ENCODE measurements at places on chromosomes 5 and 9.

GRCh38 chr5:946720-947625 is 54.3 kb downstream of the TRIP13 start:
- no peak for DNase-seq

- no peak for DNase-seq
These were observed 875.0 kb upstream of the DMAC1 start for GRCh38 chr9:8674536-8674935.

DNA sequence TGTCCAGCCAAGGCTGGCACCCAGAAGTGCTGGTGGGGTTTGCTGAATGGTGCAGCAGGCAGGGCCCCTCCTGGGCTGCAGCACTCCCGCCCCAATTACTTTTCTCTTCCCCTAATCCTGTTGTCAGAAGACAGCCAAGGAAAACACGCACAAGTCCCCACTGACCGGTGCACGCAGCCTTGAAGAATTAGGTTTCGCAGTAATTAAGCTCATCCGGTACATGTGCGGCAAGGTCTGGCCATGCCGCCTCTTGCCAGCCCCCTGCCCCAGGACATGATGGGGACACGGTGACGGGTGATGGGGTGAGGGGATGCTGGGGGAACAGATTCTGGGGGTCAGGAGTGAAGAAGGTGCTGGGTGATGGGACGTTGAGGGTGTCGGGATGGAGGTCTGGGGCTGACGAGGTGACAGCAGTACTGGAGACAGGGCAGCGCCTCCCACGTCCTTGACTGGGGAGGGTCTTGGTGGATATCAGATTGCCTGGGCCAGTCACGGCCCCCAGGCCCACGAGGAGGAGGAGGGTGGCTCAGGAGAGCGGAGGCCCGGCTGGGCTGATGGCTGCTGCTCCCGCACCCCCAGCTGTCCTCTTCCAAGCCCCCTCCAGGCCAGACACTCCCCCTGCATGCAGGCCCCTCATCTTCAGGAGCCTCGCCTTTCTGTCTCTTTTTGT is 34.9 kb downstream of the BARX1 start:
- DNase-seq = no peak

DNA sequence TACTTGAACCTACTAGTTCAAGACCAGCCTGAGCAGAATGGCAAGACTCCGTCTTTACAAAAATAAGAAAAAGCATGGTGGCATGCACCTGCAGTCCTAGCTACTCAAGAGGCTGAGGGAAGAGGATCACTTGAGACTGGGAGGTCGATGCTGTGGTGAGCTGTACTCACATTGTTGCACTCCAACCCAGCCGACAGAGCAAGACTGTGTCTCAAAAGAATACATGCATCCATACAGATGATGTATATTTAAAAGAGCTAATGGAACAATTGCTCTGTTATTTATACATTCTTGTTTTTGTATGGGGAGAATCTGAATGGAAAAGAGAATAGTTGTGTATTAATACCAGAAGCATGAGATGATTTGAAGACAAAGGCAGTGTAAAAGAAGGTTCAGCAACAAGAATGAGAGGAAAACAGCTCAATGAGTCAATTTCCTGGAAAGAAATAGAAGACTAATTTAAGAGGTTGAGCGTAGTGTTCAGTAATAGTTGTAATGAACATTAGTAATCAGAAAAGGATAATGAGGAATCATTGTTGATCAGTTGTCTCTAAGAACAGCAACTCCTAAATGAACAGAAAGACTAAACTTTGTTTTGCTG is 1.9 kb upstream of the LRRC70 start:
- DNase-seq = no peak

DNA sequence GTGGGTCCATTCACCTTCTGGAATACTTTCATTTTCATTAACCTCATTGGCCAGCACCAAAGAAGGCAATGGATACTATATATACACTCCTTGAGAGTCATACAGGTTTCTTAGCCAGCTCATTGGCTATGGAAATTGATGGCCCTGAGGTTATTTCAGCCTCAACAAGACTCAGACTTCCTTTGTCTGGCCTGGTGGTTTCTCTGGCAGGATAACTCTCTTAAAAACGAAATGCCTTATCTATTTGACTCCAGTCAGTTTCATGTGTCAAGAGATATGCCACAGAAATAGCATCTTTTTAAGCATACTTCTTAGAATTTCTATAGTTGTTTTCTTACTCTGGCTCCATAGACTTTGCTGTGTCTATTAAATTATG is 28.9 kb downstream of the CDH9 start:
- DNase-seq = no peak

- DNase-seq = no peak
These were observed 71.2 kb upstream of the PARP8 start for GRCh38 chr5:50595199-50595598.

- no peak for DNase-seq
These were observed 118.3 kb upstream of the MINAR2 start for GRCh38 chr5:129629575-129629974.

DNA sequence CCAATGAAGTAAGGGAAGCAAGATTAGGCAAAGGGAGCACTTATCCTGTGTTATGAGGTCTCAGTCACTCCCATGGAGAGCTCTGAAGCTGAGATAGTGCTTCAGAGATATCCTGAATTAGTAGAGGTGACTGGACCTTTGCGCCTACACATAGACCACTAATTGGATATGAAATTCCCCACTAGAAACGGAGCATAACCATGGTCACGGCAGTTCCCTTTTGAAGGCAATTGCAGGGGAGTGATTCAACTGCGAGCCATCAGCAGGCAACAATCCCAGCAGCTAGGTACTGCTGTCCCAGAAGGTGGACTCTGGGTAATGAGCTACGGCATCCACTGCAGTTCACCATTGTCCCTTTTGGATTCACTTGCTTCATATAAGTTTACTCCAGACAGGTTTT is 267.7 kb upstream of the RASA1 start:
- DNase-seq = no peak

DNA sequence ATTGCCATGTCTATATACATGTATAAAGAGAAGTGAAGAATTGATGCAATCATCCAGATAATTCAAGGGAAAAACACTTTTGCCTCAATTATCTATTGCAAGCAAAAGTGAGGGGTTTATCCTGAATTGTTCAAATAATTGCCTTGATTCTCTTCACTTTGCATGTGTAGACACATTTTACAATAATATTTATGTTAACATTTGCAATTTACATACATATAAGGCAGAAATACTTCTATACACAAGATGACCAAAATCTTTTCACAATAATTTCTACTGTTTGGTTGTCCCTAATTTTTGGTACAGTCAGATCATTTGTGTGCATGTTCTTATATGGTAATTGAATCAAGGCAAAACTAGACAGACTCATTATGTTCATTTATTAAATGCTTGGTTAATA is 285.3 kb upstream of the TMEM161B start:
- no peak for DNase-seq

DNA sequence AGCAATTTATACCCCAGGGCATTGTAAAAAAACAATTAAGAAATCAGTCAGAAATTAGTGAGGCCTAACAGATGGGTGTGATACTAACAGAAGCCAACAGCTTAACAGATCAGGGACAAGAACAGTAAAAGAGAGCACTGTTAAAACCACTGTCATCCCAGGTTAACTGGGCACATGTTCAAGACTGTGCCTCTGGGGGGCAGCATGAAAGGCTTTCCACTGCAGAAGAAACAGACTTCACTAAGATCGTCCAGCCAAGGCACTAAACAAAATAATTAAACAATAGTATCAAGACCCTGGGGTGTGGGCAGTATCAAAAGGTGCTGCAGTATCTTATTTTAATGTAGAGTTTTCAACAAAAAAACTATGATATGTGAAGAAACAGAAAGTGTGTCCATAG is 43.5 kb downstream of the FBN2 start:
- DNase-seq = no peak

DNA sequence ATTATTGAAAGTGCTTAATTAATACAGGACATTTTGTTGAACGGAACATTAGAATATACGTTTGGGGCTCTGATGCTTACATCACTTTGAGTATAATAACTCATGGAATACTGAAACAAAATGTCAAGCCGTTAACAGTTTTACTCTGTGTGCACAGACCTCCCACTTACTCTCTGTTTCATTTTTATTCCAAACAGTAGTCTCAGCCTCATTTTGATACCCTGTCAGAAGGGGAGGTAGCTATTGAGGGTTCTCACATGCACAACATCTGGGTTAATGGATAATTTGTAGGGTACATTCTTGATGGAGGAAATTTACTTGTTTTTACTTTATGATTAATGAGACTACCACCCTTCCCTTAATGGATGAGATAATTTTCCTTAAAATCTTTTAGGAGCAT is 59.0 kb downstream of the SCAMP1 start:
- DNase-seq = no peak

GRCh38 chr9:12413986-12414385 is 279.2 kb upstream of the TYRP1 start:
- no peak for DNase-seq

DNA sequence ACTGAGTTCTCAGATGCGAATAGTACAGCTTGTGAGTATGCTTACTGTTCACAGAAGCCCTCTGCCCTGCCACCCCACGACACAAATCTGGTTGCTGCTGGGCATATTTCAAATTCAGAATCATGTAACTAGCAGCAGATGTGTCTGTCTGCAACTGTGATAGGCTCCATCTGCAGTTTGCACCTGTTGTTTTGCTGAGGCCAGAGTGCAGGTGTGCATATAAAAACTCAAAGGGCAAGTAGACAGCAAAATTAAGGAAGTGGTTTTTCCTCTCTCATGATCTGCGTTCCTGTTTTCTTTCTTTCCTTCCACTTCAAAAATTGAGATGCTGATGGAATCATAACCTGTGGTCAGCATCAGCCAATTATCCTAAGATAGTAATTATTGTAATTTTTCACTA is 1000.5 kb downstream of the PTPRD start:
- no peak for DNase-seq

DNA sequence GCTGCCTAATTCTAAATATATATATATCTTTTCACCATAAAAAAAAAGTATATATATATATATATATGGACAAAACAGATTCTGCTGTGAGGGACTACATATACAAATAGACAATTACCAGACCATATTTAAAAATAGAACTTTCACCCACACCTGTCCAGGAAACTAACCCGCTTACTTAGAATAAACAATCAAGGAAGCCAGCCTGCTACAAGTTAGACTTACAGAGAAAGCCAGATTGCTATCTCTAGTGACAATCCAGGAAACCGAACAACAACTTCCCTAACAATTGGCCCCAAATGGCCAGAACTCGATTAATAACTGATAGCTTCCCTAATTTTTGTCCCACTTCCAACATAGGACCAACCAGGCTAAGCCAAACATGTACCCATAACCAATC is 5.9 kb downstream of the GLDC start:
- DNase-seq = no peak

GRCh38 chr5:15290953-15291352 is 209.0 kb upstream of the FBXL7 start:
- DNase-seq = no peak

- no peak for DNase-seq
These were observed 40.9 kb downstream of the CACNA1B start for GRCh38 chr9:137918331-137919094.

DNA sequence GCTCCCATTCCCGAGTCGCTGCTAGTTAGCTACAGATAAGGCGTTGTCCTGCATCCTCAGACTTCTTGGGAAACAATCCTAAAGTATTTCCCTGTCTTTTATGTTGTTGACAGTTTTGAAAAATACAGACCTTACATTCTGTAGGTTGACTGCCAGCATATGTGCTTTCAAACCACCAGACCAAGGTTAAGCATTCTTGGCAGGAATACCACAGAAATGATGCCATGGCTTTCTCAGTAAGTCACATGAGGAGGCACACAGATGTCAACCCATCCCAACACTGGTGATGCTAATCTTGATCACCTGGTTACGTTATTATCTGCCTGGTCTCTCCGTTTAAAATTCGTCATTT is 871 bp downstream of the GLE1 start:
- no peak for DNase-seq

GRCh38 chr5:128469912-128470311 is 68.1 kb downstream of the FBN2 start:
- no peak for DNase-seq

- DNase-seq = no peak
These were observed 130.6 kb downstream of the CACNA1B start for GRCh38 chr9:138007918-138008841.

DNA sequence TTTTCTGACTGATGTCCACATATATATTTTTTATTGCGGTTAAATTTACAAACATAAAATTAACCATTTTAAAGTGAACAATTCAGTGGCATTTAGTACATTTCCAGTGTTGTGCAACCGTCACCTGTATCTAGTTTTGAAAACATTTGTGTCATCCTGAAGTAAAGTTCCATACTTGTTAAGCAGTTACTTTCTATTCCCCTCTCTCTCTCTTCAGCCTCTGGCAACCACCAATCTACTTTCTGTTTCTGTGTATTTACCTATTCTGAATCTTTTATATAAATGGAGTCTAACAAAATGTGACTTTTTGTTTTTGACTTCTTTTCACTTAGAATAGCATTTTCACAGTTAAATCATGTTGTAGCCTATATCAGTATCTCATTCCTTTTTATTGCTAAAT is 480.1 kb upstream of the SMARCA2 start:
- DNase-seq = no peak

DNA sequence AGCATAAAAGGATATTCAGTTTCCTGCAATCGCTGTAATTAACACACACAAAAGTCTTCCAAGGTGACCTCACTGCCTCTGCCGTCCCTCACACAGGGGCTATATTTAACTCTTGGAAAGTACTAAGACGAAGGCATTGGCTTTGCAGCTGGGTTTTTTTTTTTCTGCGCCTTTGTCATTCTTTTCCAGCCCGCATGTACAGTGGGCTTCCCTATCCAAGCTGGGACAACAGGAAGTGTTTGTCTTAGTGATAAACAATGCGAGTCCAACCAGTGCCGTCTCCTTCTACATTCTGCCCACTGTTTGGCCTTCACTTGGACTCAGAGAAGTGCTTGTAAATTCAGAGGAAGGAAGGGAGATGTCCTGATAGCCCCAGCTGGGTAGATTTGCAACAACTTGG is 17.6 kb downstream of the AFAP1L1 start:
- no peak for DNase-seq

- no peak for DNase-seq
These were observed 20.8 kb downstream of the DAB2IP start for GRCh38 chr9:121672213-121672612.

DNA sequence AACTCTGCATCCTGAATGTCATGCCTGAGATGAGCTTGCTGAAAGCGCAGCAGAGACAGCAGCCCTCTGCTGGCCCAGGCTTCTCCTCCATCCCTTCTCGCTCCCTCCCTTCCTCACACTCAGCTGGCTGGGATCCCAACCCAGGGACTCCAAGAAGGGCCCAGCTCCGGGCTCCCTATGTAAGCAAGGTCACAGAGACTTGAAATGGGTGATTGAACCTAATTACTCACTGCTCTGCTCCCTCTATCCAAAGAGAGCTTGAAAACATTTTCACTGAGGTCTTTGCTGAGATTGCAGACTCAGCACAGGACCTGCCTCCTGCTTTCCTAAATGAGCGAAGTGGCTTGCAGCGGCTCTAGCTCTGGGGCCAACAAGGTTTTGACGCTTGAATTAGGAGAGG is 42.8 kb downstream of the RAPGEF1 start:
- no peak for DNase-seq

GRCh38 chr5:139964266-139964993 is 78.7 kb downstream of the NRG2 start:
- no peak for DNase-seq
